Central memory CD8-positive, alpha-beta T cell (primary cell): ENCODE measurements at places on chromosomes 2 and 18.

DNA sequence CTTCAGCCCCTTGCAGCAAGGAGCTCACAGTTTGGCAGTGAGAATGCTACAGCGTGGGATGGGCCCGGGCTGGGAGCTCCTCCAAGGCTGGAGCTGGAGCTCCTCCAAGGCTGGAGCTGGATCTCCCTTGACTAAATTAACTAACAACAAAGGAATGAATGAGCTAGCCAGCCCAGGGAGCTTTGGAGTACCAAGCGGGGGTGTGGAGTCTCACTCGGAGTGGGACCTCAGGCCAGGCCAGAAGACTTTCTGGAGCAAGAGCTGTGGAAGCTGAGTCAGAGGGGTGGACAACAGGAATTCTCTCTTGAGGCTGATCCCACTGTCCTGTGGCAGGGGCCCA lies 244.7 kb upstream of the HS6ST1 start:
- DNase-seq, result no peak

DNA sequence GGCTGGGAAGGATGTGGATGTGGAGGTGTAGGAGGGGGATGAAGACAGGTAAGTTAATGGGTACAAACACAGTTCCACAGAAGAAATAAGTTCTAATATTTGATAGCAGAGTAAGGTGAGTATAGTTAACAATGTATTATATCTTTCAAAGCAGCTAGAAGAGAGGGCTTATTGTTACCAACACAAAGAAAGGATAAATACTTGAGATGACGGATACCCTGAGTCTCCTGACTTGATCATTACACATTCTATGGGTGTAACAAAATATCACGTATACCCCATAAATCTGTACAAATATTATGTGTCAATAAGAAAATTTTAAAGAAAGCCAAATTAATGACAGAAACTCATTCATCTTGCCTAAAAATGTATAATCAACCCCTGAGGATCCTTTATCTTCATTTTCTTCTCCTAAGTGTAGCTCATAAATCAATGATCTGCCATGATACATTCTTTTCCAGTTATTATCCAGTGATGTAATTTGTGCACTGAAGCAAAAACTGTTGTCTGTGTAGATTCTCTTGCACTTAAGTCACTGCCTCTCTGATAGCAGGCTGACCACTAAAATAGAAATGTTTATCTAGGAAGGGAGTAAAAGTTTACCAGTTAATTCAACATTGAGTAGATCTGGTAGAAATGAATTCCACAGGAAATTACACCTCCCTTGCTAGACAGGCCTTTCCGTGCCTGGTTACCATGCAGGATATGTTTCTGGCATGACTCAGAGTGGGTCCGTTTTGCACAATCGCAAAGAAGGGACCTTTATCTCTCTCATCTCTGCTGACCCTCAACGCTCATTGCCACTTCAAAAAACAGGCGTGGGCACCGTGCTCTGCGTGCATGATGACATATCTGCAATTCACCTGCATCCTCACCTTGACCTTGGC lies 249.7 kb upstream of the NCKAP5 start:
- no peak for DNase-seq

GRCh38 chr2:17821535-17822444 lies 5.5 kb downstream of the MSGN1 start:
- DNase-seq, result no peak

DNA sequence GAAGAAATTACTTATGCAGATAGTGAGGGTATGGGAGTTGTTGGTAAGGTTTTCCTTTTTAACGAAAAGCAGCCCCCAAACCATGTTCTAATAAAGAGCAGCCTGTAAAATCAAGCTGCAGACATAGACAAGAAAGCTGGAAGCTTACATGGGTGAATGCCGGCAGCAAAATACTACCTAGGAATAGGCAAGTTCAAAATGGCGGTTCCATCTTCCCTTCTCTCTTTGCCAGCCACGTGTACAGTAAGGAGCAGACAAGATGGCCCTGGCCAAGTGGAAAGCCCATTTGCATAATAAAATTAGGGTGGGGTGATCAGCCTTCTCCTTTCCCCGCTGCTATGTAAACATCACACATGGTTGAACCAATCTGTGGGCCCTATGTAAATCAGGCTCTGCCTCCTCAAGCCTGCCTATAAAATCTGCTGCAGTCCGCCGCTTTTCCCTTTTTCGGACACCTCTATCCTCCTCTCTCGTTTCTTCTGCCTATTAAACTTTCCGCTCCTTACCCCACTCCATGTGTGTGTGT lies 155.0 kb downstream of the ZBTB7C start:
- no peak for DNase-seq

DNA sequence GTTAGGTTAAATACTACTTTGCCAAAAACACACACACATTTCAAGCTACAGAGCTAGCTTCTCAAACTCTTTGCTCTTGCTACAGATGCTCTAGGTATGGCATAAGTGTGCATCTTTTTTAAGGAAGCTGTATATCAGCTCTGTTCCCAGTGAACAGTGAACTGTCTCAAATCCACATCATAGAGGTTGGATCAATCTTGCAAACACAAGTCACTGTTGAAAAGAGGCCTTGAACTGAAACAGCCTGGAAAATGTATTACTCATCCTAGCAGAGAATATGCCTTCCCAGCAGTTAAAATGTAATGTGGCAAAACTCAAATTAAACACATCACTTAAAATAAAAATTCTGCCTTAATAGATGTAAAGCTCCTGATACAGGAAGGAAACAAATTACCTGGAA lies 151.8 kb downstream of the WDPCP start:
- DNase-seq, result no peak
